ENCODE measurements at places on chromosomes 6 and 20. TPM values are rescaled to one million over a fixed set of nuclear protein-coding genes. Genes with fewer than 3 reads are reported as not detected.

Gene TRIM39
- total RNA-seq, result 11.2 TPM

Gene VGLL2
- total RNA-seq, result not detected

Gene BAG2
- total RNA-seq, result 27.0 TPM

Gene PRDM13
- total RNA-seq, result not detected

Gene WFDC12
- total RNA-seq, result not detected

Gene ETV7
- total RNA-seq, result 0.15 TPM
